Activated T-cell treated with anti-CD3 and anti-CD28 coated beads, Interleukin-2, amount 50 U/mL, for 4 hours (primary cell): ENCODE measurements at places on chromosomes 7 and 10. TPM values are rescaled to one million over a fixed set of nuclear protein-coding genes. Genes with fewer than 3 reads are reported as not detected.

AKR1E2 gene
- total RNA-seq, result 5.2 TPM

DKK1 gene
- total RNA-seq, result 0.46 TPM

ITIH2 gene
- total RNA-seq, result 0.32 TPM

NPVF gene
- total RNA-seq, result not detected

PTEN gene
- total RNA-seq, result 32.8 TPM

HNRNPF gene
- total RNA-seq, result 556 TPM

LRRC61 gene
- total RNA-seq, result 26.1 TPM

SSC4D gene
- 0.87 TPM for total RNA-seq

HTR5A gene
- total RNA-seq, result not detected

DPP6 gene
- total RNA-seq, result not detected

SCIN gene
- total RNA-seq, result not detected

MYO3A gene
- not detected for total RNA-seq

ST7 gene
- 7.7 TPM for total RNA-seq

LOXL4 gene
- total RNA-seq, result not detected

PALD1 gene
- total RNA-seq, result 1.3 TPM

AGR3 gene
- total RNA-seq, result not detected

SPDYE11 gene
- not detected for total RNA-seq

GRID2IP gene
- total RNA-seq, result 0.13 TPM

SKIDA1 gene
- not detected for total RNA-seq

EIF5AL1 gene
- 0.49 TPM for total RNA-seq

NKX1-2 gene
- total RNA-seq, result not detected

TFPI2 gene
- 1.3 TPM for total RNA-seq

TMEM273 gene
- total RNA-seq, result 45.6 TPM

PDGFA gene
- 21.8 TPM for total RNA-seq

PRR15 gene
- 0.11 TPM for total RNA-seq

WAC gene
- 105 TPM for total RNA-seq

COL13A1 gene
- not detected for total RNA-seq

GDF2 gene
- total RNA-seq, result not detected

JAZF1 gene
- total RNA-seq, result 19.3 TPM

OR2A7 gene
- 0.71 TPM for total RNA-seq
